AG08395 (cell line): ENCODE measurements at places on chromosomes 11 and 22.

DNA sequence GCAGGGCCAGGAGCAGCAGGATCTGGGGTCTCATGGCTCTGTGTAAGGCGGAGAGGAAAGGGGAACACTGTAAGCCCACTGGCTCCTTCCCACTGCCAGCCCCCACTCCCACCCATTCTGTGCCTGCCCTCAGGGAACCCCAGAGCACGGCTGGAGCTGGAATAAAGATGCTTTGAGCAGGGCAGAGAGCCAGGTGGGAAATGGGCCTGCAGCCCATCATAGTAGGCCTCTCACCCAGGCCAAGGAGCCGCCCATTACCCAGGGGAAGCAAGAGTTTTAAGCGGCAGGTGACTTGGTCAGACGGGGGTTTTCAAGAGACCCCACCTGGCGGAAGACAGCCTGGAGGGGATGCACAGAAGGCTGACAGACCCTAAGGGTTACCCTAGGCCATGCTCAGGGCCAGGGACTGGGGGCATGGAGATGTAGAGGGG is 4.6 kb downstream of the LRRC32 start:
- DNase-seq: no peak

DNA sequence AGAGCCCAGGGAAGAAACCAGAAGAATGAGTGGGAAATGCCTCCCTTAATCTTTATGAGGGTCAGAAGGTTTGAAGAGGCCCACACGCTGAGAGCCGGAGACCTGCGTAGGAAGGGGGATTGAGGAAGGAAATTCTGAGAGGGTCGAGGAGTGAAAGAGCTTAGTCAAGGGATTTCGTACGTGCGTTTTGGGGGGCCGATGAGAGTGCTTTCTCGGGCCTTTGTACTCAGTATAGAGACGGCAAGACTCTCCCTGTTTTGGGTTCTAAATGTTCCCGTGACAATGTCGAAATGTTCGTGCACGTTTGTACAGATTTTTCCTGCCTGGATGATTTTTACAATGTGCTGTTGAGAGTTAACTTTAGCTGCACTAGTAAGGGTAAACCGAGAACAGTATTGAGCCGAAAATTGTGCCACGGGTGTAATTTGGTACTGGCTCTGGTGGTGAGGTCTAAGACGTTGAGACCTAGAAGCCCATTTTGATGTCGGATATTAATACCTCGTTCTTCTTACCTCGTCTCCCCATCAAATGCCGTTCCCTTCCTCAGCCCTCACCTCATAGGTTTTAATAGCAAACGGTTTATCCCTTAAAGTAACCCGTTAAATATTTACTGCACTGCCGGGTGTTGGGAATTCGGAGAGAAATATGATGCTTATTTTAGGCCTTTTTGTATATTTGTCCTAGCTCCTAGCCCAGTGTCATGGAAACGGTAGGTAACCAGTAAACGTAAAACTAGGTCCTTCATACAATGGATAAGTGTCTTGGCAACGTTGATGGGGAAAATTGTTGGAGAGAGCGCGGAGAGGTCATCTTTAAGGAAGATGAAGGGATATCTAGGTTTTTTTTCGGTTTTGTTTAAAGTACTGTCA is 734 bp downstream of the C11orf58 start:
- DNase-seq: peak; percentile 20

- DNase-seq: no peak
These were observed 423.4 kb upstream of the CHORDC1 start for GRCh38 chr11:90646266-90646665.

GRCh38 chr22:44181912-44182587 is 1.3 kb downstream of the PARVG start:
- no peak for DNase-seq

DNA sequence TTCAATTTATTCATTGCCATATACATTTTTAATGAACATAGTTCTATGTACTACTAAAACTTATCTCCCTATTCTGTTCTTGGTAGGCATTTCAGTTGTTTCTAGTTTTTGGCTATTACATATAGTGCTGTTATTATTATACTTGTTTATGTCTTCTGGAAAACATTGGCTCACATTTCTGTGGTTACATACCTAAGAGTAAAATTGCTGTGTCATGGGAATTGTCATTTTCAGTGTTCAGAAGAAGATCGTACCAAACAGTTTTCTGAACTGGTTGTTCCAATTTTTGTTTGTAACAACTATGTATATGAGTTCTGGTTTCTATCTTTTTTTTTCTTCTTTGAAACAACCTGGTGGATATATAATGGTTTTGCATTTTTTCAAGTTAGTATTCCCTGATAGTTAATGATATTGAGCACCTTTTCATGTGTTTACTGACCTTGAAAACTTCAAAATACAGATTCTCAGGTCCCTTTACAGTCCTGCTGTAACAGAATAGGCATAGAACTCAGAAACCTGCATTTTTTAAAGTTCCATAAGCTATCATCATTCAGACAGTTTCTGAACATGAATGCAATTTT is 230.7 kb downstream of the JRKL start:
- no peak for DNase-seq

DNA sequence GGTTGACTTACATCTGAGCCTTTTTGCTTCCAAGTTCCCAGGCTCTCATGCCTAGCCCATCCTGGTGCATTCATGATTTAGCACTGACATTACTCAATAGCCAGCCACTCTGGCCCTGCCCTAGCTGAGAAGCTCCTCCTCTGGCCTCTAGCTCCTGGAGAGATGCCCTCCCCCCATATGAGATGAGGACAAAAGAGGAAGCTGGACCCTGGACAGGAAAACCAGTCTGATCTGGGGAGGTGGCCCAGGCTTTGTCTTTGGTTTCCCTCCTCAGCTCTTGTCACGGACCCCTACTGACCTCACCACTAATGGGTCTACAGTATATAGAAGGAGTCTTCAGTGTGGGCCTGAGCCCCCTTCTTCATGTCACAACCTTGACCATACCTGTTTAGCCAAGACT is 3.0 kb downstream of the RHOG start:
- peak; percentile 24 for DNase-seq
